ENCODE measurements at places on chromosomes 5 and 9. TPM values are rescaled to one million over a fixed set of nuclear protein-coding genes. Genes with fewer than 3 reads are reported as not detected.
A peak's percentile ranks its signal among the peaks of the same experiment; 100 is the strongest.

DNA sequence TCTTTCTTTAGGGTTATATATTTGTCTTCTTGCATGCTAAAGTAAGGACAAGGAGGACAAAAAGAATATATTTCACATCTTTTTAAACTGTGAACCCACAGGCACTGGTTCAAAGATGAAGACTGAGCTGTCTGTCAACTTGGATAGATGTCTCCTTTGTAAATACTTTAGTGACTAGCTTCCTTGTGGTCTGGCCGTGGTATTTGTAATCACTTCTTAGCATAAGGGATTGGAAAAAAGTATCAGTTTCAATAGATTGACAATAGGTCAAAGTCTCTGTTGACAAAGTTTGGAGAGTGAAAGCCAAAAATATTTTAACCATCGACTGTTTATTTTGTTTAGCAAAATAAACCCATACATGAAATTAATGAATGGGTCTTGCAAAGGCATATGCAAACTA is 91.4 kb downstream of the TMEM167A start:
- DNase-seq, result no peak

ATP6V1G1 gene
- polyA plus RNA-seq, result 110 TPM

SH3TC2 gene
- 3.5 TPM for polyA plus RNA-seq

GRCh38 chr9:82449986-82450385 is 461.4 kb downstream of the SPATA31D1 start:
- DNase-seq, result no peak

DNA sequence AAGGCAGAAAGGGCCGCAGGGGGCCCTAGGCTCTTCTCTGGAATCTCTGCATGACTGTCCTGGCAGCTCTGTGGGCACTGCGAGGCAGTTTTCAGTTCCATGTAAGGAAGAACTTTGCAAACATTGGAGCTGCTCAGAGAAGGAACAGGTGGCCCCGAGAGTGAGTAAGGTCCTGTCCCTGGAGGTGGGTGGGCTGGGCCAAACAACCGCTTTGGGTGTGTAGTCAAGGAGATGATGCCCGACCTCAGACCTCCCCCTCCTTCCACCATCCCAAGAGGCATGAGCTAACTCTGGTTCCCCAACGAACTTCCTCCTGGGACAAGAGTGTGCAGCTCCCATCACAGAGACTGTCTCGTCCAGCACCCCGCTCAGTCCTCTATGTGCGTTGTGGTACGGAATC is 20.5 kb downstream of the CSF1R start:
- DNase-seq, result no peak

GRCh38 chr9:131837316-131837715 is 97.4 kb upstream of the RAPGEF1 start:
- no peak for DNase-seq

DNA sequence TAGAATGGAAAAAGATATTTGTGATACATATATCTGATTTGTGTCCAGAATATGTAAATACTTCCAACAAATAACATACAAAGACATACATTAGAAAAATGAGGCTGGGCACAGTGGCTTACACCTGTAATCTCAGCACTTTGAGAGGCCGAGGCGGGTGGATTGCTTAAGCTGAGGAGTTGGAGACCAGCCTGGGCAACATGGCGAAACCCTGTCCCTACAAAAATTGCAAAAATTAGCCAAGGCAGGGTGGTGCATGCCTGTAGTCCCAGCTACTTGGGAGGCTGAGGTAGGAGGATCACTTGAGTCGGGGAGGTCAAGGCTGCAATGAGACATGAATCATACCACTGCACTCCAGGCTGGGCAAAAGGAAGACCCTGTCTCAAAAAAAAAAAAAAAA is 46.1 kb upstream of the CDC42SE2 start:
- DNase-seq, result no peak

FOXD4 gene
- 0.16 TPM for polyA plus RNA-seq

DNA sequence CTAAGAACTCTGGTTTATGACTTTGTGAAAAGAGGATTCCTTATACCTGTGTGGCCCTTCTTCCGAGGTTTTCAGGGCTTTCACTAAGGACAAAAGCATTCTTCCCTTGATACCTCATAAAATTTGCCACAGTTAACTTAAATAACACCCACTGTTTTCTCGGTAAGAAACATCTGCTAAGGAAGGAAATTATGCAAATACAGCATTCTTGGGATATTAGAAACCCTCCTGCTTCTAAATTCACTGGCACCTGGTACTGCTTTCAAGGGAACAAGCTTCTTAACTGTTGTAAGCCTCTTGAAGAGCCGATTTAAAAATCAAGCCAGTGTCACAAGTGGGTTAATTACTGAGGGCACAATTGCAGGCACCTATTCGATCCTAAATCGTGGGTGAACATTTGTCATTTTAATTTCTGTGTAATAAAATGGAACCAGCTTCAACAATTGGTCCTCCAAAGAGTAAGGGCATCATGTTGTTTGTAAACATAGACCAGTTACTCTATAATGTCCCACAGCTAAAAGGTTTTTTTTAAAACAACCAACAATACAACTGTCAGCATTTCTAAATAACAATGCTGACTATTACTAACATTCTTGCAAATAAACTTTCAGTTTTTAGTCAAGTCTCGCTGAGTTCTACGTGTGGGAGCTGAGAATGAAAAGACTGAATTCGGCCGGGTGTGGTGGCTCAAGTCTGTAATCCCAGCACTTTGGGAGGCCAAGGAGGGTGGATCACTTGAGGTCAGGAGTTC is 26.6 kb downstream of the AK3 start:
- DNase-seq, result no peak

DNA sequence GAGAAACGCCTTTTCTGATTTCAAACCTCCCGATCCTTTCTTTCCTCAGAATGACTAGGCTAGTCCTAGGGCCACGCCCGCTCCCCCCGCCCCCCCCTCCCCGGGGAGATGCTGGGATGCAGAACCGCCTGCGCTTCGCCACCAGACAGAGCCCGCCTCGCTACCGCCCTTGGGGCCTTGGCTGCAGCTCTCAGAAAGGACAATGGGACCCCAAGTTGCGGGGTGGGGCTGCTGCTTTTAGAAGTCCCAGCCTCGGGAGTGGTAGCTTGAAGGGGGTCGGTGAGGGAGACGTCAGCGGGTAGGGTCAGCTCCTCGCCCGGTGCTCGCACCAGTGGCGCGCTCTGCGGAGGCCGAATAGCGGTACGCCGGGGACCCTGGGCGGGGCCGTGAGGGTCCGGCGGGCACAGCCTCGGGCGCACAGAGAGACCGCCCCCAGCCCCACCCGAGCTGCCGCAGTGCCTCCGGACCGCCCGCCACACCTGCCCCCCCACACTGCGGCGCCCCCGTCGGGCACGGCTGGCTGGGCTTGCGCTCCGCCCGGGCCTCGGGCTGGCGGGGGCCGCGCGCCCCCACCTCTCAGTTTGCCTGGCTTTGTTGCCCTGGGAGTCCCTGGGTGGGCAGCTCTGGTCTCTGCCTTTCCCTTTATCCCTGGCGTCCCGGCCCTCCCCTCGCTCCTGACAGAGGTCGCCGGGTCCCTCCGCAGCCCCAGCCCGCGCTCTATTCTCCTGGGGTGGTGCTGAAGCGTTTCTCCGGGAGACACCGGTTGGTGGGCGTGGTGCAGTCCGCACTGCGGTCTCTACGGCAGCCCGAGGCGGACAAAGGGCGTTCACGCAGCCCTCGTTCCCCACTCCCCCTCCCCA is 1.2 kb downstream of the MAP1B start:
- DNase-seq, result peak; percentile 56

CCDC192 gene
- polyA plus RNA-seq, result not detected

GRCh38 chr9:114480746-114481435 is 24.4 kb downstream of the WHRN start:
- DNase-seq, result no peak

DNA sequence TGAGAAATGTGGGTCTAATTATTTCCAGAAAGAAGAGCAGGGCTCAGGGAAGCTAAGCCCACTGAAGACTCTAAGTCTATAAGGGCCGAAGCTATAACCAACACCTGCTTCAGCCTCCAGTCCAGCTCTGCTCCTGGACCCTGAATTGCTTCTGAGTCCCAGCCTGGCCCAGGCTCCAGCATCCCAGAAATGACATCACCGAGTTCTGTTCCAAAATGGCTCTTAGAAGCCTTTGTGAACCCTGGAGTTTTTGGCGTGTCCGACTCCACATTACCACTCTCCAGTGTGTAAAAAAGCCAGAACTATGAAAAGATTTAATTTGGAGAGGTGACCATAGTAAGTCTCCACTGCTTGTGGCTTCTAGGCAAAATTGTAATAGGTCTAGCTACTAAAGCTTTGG is 289.9 kb downstream of the SLIT3 start:
- DNase-seq, result no peak

DNA sequence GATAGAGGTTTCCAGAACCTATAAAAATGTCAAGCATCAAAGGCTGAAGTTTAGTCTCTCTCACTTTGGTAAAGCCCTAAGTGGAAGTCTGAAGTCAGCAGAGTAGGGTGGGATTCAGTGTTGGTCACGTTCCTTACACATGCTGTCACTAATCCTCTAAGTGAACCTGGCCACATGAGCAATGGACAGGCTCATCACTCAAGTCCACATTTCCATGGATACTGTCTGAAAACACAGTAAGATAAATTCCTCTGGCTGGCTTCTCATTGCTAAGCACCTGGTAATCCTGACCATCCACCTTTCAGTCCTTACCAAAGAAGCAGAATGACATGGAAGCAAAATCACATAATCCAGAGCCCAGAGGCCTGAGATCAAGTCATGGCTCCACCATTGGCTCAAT is 43.8 kb downstream of the GNA14 start:
- no peak for DNase-seq

- no peak for DNase-seq
Observed at GRCh38 chr9:15140051-15140450, 167.0 kb downstream of the TTC39B start.

GFRA3 gene
- polyA plus RNA-seq, result not detected

- no peak for DNase-seq
Observed at GRCh38 chr5:140220698-140221064, 45.7 kb downstream of the CYSTM1 start.

ALDOB gene
- polyA plus RNA-seq, result not detected

PCDHGA11 gene
- 0.75 TPM for polyA plus RNA-seq

DNA sequence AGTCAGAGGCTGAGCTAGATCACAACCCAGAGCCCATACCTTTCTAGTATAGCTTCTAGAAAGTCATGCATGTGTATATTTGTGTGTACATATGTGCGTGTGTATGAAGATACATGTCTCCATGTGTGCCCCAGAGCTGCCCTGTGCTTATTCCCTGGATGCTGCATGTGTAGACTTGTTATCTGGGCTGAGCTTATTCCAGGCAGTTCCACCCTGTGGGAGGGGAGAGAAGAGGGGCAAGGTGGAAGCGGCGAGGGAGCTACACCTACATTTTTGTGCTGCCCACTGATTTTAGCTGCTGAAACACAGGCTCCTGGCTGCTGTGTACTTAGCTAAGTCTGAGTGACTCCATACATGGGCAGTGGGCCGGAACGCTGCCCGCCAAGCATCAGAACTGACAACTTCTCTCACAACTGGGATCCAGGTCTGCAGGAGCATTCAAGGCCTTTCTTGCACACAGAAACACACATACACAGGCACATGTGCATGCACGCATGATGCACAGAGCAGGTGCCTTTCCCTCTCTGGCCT is 38.0 kb upstream of the XPA start:
- DNase-seq, result no peak

HSD17B3 gene
- not detected for polyA plus RNA-seq

DNA sequence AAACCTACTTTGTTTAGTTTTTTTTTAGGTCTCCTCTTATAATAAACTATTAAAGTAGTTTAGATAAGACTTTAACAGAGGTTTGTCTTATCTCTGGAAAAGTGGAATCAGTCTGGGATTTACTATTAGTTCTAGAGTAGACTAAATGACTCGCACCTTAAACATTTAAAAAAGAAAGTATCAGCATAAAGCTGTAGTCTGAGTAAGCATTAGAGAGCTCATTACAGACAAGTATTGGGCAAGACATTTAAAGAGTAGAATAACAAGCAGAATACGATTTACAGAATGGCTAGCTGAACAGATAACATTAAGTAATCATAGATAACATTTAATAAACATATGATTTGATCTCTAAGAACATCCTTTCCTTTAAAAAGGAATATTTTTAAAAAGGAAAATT is 226.0 kb upstream of the DMAC1 start:
- no peak for DNase-seq

DNA sequence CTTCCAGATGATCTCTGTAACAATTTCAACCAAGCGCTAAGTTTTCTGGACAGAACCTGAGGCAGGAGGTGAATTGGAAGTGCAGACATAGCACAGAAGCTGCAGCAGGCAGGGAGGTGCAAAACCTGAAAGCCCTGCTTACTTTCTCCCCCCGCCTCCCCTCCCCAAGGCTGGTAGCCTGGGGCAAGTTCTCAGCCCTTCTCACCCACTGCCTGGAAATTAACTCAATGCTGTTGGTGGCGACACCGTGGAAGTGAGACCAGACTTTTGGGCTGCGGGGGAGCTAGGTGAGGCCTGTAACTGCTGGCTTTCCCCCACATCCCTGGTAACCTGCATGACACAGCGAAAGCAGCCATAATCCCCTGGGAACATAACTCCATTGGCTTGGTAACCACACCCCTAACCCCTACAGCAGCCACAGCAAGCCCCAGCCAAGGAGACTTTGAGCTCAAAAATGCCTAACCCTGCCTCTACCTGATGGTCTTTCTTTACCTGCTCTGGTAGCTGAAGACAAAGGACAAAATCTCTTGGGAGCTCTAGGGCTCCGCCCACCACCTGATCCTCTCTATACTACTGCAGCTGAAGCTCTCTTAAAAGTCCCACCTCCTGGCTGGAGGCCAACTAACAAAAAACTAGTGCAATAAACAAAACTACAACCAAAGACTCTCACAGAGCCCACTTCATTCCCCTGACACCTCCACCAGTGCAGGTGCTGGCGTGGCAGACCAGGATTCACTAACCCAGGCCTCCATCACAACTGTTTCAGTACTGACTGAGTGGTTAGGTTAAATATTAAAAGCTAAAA is 11.9 kb upstream of the OR13C8 start:
- no peak for DNase-seq

Measured in foreskin keratinocyte (primary cell).